Uterine smooth muscle cell (primary cell): ENCODE measurements at places on chromosomes 3 and 15. TPM values are rescaled to one million over a fixed set of nuclear protein-coding genes. Genes with fewer than 3 reads are reported as not detected.

The SNX22 gene
- total RNA-seq = 0.33 and 0.87 TPM in 2 replicates

The AMIGO3 gene
- total RNA-seq = 1.1 TPM in 1 of 2 replicates, not detected in the other

The CEMIP gene
- total RNA-seq = 5.0 and 14.6 TPM in 2 replicates

The MORC1 gene
- not detected in 2 replicates for total RNA-seq

The EPHB3 gene
- total RNA-seq = 4.5 and 8.5 TPM in 2 replicates

The AGTR1 gene
- total RNA-seq = 0.37 and 0.55 TPM in 2 replicates

The LSM3 gene
- 8.0 and 16.4 TPM in 2 replicates for total RNA-seq

The CRELD1 gene
- 20.6 and 69.7 TPM in 2 replicates for total RNA-seq

The TMEM45A gene
- 18.7 and 39.0 TPM in 2 replicates for total RNA-seq

The ZNF620 gene
- 0.87 and 1.1 TPM in 2 replicates for total RNA-seq

The FGF7 gene
- 264 and 355 TPM in 2 replicates for total RNA-seq

The FANCD2OS gene
- not detected in 2 replicates for total RNA-seq

The GRK7 gene
- total RNA-seq = under 0.01 TPM in 1 of 2 replicates, not detected in the other

The EFHB gene
- total RNA-seq = under 0.01 and 0.11 TPM in 2 replicates

The CCR3 gene
- not detected in 2 replicates for total RNA-seq

The EBLN2 gene
- 5.4 and 7.7 TPM in 2 replicates for total RNA-seq

The NEDD4 gene
- total RNA-seq = 43.6 and 53.1 TPM in 2 replicates

The CKMT1A gene
- total RNA-seq = not detected in 2 replicates

The RAP2B gene
- total RNA-seq = 29.8 and 31.4 TPM in 2 replicates

The KLHL6 gene
- total RNA-seq = under 0.01 TPM in 2 replicates

The CMC1 gene
- 5.0 and 5.1 TPM in 2 replicates for total RNA-seq

The GP5 gene
- under 0.01 TPM in 1 of 2 replicates, not detected in the other for total RNA-seq

The XRN1 gene
- 43.1 and 44.4 TPM in 2 replicates for total RNA-seq

The CLDN18 gene
- 0.12 TPM in 1 of 2 replicates, not detected in the other for total RNA-seq

The NUP210 gene
- 0.77 and 1.9 TPM in 2 replicates for total RNA-seq

The CPLX3 gene
- total RNA-seq = not detected in 2 replicates

The LRRK1 gene
- total RNA-seq = 10.6 and 15.7 TPM in 2 replicates

The CADPS gene
- 11.9 and 32.5 TPM in 2 replicates for total RNA-seq

The SLC35G2 gene
- total RNA-seq = 14.2 and 20.5 TPM in 2 replicates

The CSTA gene
- 0.11 and 1.1 TPM in 2 replicates for total RNA-seq

The STXBP5L gene
- under 0.01 TPM in 1 of 2 replicates, not detected in the other for total RNA-seq

The AP3B2 gene
- 0.22 and 0.75 TPM in 2 replicates for total RNA-seq

The FBXL22 gene
- total RNA-seq = 0.22 and 1.5 TPM in 2 replicates

The GOLGA6L9 gene
- 1.8 and 2.2 TPM in 2 replicates for total RNA-seq

The CACNA2D3 gene
- total RNA-seq = not detected in 2 replicates

The ARID3B gene
- 1.4 and 1.5 TPM in 2 replicates for total RNA-seq

The CNTN4 gene
- 0.12 and 1.00 TPM in 2 replicates for total RNA-seq

The SEC22A gene
- 48.9 and 72.2 TPM in 2 replicates for total RNA-seq

The LTK gene
- total RNA-seq = 0.37 and 0.44 TPM in 2 replicates

The TIMMDC1 gene
- 50.4 and 51.6 TPM in 2 replicates for total RNA-seq

The IQCF5 gene
- not detected in 2 replicates for total RNA-seq

The POMGNT2 gene
- total RNA-seq = 14.2 and 15.9 TPM in 2 replicates

The BFSP2 gene
- not detected in 2 replicates for total RNA-seq

The IP6K2 gene
- total RNA-seq = 38.3 and 40.7 TPM in 2 replicates

The FAM227B gene
- total RNA-seq = 2.7 and 5.5 TPM in 2 replicates

The ZIC1 gene
- total RNA-seq = not detected in 2 replicates

The ERC2 gene
- total RNA-seq = 0.55 and 0.75 TPM in 2 replicates

The RPSA gene
- total RNA-seq = 1,367 and 1,530 TPM in 2 replicates
